H9 (cell line): ENCODE measurements at places on chromosomes 7 and 10. TPM values are rescaled to one million over a fixed set of nuclear protein-coding genes. Genes with fewer than 3 reads are reported as not detected.

DNA sequence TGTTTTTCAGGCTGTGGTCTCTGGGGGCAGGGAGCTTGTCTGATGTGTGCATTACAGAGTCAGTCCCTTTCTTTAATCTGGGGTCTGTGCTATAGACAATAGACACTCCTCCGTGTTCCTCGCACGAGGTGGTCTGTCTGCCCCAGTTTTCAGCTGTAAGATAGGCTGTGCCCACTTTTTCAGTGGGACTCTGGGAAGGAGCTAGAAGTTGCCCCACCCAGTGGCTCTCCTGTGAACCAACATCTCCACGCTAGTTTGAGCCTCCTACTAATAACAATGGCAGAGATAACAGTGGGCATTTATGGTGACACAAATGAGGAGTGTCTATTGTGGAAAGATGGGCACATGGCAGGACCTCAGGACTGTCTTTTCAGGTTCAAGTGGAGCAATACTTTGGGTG, 44.0 kb downstream of the ADRB1 start:
- no peak for DNase-seq

DNA sequence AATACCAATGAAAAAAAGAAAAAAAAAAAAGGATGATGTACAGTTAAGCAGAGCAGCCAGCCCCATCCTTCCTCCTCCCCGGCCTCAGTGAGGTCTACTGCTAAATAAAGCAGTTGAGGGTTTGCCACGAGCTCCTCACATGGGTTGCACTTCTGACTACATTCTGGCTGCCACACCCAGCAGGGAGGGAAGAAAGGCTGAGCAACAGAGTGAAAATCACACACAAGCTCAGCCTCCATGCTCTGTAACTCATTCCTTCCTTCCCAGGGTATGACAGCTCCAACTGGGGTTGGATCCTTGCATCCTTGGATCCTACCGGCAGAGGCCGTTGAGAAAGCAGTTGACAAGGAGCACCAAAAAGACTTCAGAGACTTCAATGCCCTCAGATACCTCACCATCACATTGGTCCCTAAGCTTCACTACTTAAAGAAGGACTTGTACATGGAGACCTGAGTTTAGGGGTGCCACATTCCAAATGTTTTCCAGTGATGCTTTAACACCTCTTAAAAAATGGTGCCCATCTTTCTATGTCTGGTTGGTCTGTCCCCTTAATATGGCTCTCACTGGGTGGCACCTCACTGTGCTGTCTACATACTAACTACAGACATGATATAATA, 52.9 kb upstream of the PIK3CG start:
- DNase-seq = no peak

DNA sequence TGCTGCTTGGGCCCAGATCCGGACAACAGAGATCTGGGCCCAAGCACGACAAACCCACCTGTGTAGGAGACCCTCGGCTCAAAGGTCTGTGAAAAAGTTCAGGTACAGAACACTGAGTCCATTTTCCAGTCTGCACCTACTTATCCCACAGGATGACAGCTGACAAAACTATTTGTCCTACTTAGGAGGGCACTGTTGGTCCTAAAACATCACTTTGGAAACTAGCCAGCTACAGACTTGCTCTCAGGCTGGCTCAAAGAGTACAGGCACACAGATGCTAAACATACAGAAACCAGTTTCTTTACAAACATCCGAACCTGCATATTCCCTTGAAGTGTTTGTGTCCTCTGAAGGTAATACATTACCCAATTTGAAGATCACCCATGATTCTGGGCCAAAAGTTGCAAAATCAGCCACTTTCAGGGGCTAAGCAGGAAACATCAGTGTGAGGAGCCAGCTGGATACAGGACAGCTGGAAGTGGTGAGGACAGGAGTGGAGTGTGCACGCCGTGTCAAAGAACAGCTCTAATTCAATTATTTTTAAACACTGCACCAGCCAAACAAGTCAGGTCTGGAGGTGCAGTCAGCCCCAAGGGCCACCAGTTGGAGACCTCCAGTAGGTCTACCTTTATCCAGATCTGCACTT, 88.5 kb downstream of the NOC3L start:
- DNase-seq = no peak

DNA sequence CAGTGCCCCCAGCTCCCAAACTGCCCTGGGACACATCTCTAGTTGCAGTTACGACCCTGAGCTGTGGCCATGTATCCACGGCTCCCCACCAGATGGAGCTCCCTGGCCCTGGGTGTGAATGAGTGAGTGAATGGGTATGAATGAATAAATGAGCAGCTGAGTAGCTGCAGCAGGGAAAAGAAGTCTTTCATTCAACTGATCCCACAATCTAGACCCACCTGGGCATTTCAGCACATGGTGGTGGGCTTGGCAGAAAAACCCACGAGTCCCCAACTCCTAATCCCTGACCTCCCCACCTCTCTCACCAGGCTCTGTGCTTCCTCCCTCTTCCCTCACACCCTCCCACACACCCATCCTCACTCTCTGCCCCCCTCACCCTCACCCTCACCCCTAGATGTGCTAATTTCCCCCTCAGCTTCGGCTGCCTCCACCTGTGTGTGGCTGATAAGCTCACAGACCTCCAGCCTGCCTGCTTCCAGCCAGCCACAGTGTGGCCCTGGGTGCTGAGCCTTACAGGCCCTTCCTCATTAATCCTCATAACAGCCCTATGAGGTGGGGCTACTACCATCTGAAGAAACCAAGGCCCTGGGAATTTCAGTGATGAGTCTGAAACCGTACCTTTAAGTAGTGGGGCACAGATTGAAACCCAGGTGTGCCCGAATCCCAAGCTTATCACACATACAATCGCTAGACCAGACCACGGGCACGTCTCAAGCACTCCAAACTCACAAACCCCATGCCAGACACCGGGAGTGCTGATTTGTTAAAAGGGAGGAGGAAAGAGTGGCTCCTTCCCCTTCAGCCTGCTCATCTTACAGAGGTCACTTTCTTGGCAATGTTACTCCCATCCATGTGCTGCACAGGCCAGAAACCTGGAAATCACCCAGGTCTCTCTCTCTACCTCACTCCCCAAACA, 2.2 kb upstream of the ATP6V1F start:
- DNase-seq = peak; percentile 50

GRCh38 chr7:98396768-98397167, 4.1 kb downstream of the BAIAP2L1 start:
- no peak for DNase-seq

- no peak for DNase-seq
Observed at GRCh38 chr10:451021-451471, 238.4 kb downstream of the DIP2C start.

- DNase-seq = no peak
Observed at GRCh38 chr7:8629504-8629903, 196.1 kb downstream of the NXPH1 start.

DNA sequence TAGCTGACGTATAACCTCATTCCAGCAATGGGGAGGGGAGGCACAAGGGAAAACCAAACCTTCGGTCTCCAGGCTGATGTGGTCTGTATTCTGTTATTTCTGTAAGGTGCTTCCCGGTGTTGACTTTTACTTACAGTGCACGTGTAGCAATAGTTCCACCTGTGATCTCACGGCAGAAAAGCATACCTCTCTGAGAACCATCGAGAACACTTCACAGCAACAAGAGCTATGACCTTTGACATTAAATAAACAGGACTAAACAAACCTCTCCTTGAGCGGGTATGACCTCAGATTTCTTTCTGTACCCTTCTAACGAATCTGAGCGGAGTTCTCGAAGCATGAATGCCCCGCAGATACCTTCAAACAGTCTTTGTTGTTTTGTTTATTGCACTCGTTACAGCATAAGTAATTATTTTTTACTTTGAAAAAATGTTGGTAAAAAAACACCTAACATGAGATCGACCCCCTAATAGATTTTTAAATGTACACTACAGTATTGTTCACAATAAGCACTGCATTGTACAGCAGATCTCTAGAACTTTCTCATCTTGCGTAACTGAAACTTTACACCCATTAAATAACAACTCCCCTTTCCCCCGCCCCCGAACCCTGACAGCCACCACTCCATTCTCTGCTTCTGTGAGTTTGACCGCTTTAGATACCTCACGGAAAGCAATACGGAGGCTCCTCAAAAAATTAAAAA, 282.3 kb downstream of the GATA3 start:
- no peak for DNase-seq

GRCh38 chr7:17446340-17446739, 147.9 kb downstream of the AHR start:
- DNase-seq = no peak

- no peak for DNase-seq
Observed at GRCh38 chr10:103197174-103197573, 4.1 kb upstream of the NT5C2 start.

GRCh38 chr10:123454987-123455386, 211.2 kb upstream of the GPR26 start:
- no peak for DNase-seq

GRCh38 chr10:119131512-119132240, 27.8 kb downstream of the DENND10 start:
- no peak for DNase-seq

GRCh38 chr10:133264461-133264860, 12.2 kb downstream of the ADAM8 start:
- no peak for DNase-seq

DNA sequence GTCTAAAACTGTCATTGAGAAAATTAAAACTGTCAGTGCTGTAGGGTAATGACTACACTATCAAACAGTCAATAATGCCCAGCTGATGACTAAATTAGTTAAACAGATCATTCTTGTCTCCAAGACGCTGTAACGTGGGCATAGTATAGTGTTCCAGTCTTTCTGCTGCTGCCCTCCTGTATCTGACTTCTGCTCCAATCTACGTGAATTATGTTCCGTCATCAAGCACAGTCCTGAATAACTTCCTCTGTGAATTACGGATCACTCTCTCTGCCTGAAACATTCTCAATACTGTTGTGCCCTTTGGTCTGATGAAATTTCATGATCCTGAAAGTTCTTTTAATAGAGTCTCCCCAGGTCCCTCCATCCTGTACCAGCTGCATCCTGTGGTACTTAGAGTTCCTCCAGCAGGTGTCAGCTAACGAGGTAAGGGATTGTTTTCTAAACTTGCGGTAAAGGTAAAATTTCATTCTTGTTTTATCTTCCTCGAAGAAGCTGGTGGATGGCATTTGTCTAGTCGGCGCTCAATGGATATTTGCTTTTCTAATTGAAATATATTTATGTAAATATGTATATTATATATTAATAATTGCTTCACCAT, 393.5 kb upstream of the ADARB2 start:
- DNase-seq = no peak

DNA sequence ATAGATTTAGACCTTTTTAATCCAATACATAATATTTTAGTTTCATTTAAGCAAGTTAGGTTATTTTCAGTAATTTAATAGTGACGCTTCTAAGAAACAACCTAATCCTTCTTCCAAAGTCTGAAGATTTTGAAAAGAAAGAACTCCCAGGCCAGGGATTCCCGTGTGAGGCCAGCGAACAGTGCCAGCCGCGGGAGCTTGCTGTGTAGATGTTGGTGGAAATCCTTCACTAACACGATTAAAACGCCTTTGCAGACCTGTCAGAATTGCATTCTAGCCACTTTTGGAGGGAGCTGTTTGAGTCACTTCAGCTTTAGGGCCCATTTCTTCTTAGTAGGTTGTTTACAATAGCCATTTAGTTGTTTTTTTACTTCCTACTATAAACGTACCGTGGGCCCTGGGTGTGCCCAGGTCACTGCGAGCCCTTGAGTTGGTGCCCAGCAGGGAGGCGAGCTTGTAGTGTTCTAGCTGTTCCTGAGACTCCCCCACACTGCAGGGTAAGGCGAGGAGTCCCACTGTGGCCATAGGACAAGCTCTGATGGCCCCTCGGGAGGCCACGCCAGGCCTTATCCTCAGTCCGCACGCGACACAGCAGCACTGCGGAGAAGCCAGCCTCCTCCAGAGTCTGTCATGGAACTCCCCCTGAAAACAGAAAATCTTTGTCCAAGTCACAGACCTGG, 32.3 kb downstream of the PPP2R2D start:
- DNase-seq = no peak

DNA sequence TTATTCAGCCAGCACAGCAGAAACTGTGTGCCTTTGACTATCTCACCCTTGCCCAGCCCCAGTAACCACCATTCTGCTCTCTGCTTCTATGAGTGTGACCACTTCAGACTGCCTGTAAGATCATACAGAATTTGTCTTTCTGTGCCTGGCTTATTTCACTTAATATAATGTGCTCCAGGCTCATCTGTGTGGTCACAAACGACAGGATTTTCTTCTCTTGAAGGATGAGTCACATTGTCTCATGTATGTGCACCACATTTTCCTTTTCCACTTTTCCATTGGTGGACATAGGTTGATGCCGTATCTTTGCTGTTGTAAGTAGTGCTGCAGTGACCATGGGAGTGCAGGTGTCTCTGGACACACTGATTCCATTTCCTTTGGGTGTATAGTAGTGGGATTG, 122.5 kb upstream of the LANCL2 start:
- no peak for DNase-seq

DNA sequence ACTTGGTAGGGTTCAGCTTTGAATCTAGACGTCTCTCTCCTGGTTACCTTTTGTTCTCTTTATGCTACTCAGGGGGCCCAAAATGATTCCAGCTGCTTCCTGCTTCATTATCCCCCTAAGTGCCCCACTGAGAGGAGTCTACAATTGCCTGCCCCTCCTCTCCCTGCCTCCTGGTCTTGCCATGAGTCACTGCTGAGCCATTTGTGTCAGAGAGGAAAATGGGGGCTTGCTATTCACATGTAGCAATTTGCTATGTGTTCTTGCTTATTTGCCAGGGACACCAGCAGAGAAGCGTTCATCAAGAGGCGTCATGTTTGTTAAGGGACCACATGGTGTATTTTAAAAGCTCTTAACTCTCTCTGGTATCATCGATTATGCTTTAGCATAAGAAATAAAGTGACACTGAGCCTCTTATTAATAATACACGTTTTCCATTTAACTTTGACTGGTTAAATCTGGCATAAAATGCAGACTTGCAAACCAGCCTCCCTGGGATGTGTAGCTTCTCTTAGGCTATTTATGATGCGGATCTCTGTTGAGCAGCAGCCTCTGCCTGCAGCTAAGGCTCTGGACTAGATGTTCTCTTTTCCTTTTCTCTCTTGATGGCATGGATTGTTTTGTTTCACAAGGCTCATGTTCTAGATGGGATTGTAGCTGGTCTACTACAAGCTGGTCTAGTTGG, 239.3 kb downstream of the AUTS2 start:
- peak; percentile 77 for DNase-seq

HOXA10 gene
- not detected in 2 replicates for total RNA-seq
